CD4-positive, alpha-beta T cell (primary cell): ENCODE measurements at places on chromosomes 16 and 17.

DNA sequence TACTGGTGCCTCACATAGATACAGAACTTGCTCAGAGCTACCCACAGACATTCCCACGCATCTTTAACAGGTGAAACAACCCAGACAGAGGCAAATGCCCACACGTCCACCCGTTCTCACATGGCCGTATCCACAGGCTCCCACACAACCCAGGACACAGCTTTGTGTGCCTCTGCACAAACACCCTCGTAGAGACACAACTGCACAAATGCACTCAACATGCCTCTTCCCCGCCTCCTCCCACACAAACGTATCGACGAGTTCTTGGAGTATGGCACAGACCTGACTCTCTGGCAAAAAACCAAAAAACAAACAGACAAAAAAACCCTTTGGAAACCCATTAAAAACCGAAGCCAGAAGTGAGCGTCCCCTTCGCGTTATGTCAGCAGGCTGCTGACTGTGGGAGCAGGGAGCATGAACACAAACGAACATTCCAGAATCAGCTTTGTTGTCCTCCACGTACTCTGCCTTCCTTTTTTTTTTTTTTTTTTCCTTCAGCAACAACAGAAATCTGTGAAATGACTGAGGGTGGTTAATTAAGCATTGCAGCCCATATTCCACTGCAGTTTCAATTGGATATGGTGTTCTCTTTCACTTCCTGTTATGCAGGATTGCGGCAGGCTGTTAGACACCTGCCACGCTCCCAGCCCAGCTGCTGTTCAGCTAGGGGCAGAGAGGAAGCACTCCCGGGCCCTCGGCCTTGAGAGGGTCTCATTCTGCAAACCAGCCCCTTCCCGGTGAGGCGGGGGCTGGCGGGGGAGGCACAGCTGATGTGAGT lies 313.7 kb downstream of the MAF start:
- DNase-seq: no peak

- DNase-seq: peak; percentile 75
Measured at GRCh38 chr17:78925234-78925633, at the start of gene TIMP2. Gene TIMP2 (minus strand): TSS chr17:78925387. CDS start chr17:78925088, 299 bp downstream.

- DNase-seq: no peak
Measured at GRCh38 chr17:42214156-42214555, 19.9 kb upstream of the GHDC start.

DNA sequence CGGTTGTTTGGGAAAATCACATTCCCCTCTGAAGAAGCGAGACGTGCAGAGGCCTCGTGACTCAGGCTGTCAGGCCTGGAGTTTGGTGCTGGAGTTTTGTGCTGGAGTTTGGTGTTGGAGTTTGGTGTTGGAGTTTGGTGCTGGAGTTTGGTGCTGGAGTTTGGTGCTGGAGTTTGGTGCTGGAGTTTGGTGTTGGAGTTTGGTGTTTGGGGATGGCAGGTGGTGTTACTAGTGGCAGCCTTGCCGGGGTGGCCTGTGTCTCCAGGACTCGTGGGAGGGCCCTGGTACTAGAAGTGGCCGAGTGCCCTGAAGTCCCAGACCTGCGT lies 12.6 kb downstream of the TBC1D24 start:
- no peak for DNase-seq

- no peak for DNase-seq
Measured at GRCh38 chr17:75763613-75764416, 1.2 kb downstream of the GALK1 start.

GRCh38 chr17:47704116-47704515 lies 10.2 kb downstream of the TBKBP1 start:
- no peak for DNase-seq

DNA sequence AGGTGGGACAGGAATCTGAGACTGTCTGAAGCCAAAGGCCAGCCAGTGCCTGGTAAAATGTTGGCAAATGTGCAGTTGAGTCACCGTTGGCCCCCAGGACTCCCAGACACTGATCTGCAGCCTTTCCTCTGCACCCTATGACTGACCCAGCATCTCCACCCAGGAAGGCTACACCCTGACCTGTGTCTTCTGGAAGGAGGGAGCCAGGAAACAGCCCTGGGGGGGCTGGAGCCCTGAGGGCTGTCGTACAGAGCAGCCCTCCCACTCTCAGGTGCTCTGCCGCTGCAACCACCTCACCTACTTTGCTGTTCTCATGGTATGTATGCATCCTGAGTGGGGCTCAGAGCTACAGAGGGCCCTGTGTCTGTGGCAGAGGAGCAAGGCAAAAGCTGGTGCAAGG lies 24.0 kb downstream of the ADGRG5 start:
- DNase-seq: no peak

DNA sequence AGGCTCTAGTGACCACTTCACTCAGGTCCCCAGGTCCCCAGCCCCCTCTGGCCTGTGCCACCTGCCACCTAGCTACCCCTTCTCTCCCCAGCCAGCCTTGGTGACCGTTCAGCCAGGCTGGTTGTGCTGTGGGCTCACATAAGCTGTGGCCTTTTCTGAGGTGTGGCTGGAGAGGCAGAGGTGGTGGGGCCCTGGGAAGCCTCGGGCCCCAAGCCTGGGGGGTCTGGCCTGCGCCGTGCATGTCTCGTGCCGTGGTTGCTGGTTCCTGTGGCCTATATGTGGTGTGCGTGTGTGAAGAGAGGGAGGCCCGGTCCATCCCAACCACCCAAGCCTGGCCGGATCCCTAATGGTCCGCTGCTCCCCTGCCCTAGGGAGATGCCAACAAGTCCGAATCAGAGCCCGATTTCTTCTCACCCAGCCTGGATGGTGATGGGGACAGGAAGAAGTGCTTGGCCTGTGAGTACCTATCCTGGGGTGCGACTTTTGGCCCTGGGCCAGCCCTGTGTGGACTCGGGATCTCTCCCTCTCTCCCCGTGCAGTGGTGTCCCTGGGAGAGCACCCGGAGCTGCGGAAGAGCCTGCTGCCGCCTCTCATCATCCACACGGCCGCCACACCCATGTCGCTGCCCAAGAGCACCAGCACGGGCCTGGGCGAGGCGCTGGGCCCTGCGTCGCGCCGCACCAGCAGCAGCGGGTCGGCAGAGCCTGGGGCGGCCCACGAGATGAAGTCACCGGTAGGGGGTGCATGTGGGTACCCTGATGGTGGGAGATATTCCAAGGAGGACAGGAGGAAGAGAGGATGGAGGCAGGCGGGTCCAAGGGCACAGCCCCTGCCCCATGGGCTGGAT lies 35.9 kb downstream of the CACNA1G start:
- DNase-seq: no peak

- peak; percentile 100 for DNase-seq
Measured at GRCh38 chr16:89246903-89247733, 29.6 kb downstream of the ZNF778 start.

- DNase-seq: no peak
Measured at GRCh38 chr17:1473170-1473569, 17.1 kb upstream of the CRK start.

GRCh38 chr17:19408346-19408710 lies 2.7 kb upstream of the RNF112 start:
- DNase-seq: no peak

- DNase-seq: peak; percentile 49
Measured at GRCh38 chr17:7867881-7868329, 10.1 kb downstream of the CYB5D1 start.

DNA sequence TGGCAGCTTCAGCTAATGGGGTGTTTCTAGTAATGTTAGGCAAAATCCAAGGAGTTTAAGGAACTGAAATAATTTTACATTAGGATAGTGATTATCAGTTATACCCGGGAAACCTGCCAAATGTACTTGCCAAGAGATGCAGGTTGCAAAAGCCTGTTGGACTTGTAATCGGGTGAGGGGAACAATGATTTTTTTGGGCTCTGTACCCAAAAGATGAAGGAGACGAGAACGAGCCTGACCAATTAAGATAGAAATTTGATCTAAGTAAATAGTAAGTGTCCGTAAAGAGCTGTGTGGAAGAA lies 56.3 kb upstream of the ARL4D start:
- no peak for DNase-seq

GRCh38 chr17:41434005-41434404 lies 6.8 kb downstream of the KRT38 start:
- no peak for DNase-seq

DNA sequence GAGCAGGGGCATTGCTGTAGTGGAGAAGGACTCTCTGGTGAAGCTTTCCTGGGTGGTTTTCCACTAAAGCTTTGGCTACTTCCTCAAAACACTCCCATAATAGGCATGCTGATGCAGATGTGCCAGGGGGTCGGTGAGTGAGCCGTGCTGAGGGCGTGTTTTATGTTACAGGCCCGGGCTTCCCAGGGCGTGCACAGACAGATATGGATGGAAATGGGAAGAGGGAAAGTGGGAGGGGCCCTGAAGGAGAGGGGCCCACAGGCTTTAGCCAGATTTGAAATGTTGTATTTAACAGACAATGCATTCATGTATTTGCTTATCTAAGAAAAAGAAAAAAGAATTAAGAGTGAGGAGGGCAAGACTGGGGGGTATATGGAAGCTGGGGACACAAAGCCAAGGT lies 56.3 kb downstream of the IL21R start:
- DNase-seq: no peak

GRCh38 chr16:22728167-22728836 lies 85.7 kb upstream of the HS3ST2 start:
- no peak for DNase-seq

- DNase-seq: no peak
Measured at GRCh38 chr16:1590930-1591705, 20.8 kb downstream of the IFT140 start.

DNA sequence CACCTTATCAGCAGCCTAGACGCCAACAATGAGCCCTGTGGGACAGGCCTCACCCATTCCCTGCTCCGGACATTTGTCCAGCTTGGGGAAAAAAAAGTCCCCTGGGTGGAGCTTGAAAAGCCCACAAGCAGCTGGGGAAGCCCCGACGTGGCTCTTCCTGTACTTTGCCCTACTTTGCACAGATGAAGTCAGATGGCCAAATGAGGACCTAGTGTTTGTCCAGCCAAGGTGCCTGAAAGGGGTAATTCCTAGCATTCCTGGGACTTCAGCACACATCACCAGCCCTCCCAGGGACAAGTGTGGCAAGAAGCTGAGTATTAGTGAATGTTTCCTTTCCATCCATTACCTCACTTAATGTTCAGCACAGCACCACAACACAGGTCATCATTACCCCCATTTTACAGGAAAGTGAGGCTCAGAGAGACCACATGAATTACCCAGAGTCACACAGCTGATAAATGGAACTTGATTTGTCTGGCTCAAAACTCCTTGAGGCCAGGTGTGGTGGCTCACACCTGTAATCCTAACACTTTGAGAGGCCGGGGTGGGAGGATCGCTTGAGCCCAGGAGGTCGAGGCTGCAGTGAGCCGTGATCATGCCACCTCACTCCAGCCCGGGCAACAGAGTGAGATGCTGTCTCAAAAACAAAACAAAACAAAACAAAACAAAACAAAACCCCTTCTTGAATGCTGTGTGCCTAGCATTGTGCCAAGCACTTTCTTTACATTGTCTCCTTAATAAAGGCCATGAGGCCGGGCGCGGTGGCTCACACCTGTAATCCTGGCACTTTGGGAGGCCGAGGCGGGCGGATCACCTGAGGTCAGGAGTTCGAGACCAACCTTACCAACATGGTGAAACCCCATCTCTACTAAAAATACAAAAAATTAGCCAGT lies 19.9 kb upstream of the PLLP start:
- no peak for DNase-seq

DNA sequence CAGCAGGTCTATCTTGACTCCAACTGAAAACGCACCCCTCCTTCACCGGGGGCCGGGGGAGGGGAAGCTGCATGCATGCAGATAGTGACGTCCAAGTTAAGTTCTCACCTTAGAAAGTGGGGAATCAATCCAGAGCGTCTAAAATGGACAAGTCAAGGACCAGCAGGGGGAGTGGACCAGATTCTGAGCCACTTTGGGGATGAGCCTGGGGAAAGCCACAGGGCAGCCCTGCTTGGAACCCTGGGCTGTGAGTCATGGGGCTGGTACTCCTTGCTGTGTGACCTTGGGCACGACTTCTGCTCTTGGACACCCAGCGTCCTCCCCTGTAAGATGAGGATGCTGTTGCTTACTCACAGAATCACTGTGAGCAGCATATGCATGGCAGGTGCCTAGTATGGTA lies 9.1 kb downstream of the TNFRSF13B start:
- no peak for DNase-seq

DNA sequence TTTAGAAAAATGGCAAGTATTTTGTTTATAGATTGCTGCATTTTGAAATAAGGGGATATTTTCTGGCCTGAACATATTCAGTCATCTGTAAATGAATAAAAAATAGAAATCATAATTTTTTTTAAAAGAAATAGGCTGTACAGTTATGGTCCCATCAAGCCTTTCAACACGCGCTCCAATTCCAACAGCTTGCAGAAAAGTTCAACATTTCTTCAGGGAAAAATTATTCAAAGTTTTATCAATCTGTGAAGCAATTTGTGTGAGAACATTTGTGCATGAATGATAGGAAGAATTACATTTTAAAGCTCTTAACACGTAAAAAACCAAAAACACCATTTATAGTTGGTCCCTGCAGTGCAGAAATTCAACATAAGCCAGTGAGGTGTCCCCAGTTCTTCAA lies 50.7 kb upstream of the SLC25A19 start:
- no peak for DNase-seq

- DNase-seq: no peak
Measured at GRCh38 chr17:3903051-3903825, 10.4 kb upstream of the CAMKK1 start.

DNA sequence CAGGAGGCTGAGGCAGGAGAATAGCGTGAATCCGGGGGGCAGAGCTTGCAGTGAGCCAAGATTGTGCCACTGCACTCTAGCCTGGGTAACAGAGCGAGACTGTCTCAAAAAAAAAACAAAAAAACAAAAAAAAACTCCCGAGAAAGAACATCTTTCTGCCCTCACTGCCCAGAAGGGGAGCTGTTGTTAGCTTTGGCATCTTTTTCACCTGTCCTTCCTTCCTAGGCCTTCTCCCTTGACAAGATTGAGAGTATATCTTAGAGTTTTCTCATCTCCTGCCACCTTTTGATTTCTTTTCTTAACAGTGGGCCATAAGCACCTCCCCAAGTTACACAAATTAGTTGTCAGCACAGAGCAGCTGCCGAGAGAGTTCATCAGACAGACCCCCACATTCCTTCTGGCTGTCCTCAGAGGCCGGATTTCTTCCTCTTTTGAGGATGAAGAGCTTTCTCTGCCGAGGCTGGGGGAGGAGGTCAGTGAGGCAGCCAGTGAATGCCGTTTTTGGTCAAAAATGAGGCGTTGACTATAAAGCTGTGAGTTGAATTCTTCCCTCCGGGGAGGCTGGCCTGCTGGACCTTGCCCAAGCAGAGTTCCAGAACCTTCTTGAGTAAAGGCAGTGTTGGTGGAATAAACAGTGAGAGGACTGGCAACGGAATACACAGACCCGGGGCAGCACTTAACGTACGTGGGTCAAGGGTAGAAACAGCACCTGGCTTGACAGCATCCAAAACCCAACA lies 127.0 kb downstream of the ABCC6 start:
- DNase-seq: no peak

DNA sequence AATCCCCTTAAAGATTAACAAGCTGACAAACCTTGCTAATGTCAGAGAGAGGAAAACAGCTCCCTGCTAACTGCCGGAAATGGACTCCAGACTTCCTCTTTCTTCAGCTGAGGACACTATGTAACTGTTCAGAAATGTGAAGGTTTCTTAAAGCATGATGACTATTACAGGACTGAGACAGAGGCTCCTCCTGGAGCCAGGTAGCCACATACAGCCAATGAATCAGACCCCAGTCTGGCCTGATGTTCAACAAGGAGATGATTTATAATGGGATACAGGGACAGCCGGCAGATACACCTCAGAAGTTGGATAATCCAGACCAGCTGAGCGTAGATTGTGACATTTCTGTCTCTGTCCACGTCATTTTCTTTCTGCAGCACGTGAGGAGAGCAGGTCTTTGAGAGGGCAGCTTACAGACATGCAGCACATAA lies 216.2 kb downstream of the HS3ST3A1 start:
- DNase-seq: no peak

- no peak for DNase-seq
Measured at GRCh38 chr16:55434000-55434399, 45.0 kb upstream of the MMP2 start.
